Upper lobe of left lung (tissue), 6 donors: ENCODE measurements at places on chromosomes 6 and 20.

DNA sequence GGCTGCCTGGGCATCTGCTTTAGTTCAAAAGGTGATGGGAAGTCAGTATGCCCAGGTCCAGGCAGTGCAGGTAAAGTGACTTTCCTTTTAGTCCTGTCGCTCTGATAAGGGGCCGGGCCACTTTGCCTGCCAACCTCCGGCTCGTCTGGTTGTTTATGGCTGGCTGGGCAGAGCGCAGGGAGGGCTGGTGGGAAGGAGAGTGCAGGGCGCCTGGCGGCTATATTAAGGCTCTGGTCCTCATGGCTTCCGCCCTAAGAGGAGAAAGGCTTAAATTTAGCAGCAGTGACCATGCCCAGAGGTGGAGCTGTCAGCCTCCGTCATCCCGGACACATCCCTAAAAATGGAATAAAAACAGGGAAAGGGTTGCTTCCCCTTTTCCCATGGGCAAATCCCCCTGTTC lies 14.6 kb downstream of the GATA5 start:
- DNase-seq, result no peak

DNA sequence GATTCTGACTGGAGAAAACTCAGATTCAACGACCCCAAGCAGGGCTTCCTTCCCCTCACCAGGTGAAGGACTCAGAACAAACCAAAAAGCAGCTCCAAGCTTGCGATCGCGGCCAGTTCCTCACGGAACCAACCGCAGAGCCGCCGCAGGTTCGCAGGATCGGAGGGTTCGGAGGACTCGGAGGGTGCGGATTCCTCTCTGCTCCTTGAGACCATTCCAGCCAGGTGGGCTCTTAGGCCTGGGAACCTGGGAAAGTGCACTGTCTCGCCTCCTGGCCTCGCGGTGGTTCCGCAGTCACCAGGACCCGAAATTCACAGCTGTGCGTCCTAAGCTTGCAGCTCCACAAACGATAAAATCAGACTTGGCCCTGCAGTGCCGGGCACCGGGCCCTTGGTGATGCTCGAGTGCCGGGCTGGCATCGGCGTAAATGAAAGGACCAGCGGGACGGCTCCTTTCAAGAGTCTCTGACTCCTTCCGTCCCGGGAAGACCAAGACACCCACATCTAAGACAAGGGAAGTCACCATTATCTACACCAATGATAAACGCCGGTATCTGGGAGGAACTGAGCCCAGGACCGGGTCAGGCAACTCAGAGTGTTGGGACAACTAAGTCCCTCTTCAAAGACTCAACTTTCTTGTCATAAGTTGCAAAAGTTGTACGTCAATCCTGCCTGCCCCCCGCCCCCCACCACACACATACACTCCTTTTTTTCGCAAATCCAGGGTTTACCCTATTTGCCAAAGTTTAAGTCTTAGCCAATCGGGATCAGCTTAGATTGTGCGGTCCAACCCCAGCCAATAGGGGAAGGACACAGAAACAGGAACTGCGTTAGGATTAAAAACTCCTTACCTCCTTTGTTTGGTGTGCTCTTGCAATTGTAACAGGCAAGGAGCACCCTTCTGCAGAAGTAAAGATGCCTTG lies 69.8 kb upstream of the PRSS16 start:
- peak; percentile 90 for DNase-seq

- DNase-seq, result peak; percentile 52
Observed at GRCh38 chr20:47318027-47318585, 38.4 kb downstream of the ZMYND8 start.

- no peak for DNase-seq
Observed at GRCh38 chr6:7468382-7469081, 72.9 kb upstream of the DSP start.

- DNase-seq, result no peak
Observed at GRCh38 chr20:50729901-50730764, 1.2 kb upstream of the PARD6B start.

DNA sequence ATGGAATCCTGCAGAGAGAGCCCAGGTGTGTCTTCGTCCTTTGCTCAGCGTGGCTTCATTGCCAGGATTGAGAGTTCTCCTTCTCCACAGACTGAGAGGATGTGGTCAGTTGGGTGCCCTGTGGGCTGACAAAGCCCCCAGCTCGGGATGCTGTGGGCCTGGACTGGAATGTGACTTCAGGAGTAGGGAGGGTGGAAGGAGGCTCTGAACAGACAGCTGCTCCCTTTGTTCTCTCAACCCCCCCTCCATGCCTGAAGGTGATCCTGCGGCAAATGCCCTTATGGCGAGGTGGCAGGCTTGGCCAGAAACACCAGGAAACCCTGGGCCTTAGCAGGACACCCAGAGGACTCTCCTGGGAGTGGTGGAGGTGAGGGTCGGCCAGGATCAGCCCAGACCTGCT lies 1.8 kb upstream of the CST5 start:
- DNase-seq, result no peak

DNA sequence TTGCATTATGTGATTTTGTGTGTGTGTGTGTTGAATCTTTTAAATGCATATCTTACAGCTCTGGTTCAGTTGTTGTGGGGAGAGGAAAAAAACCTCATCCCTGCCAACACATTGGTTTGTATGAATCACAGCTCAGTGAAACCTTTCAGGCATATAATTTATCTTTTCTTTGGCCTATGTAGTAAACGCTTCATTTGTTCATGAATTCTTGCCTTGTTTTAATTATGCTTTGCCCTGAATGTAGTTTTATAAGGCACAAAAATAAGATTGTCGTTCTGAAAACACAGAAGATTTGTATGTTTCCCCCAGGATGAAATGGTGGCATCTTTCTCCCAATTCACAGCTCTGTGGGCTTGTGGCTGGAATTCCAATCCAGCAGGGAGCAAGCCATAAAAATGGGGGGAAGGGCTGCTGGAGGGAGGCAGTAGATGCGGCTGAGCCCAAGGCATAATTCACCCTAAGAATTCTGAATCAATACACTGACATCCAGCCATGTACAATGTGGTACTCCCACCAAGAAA lies 45.1 kb downstream of the BCAS1 start:
- no peak for DNase-seq

DNA sequence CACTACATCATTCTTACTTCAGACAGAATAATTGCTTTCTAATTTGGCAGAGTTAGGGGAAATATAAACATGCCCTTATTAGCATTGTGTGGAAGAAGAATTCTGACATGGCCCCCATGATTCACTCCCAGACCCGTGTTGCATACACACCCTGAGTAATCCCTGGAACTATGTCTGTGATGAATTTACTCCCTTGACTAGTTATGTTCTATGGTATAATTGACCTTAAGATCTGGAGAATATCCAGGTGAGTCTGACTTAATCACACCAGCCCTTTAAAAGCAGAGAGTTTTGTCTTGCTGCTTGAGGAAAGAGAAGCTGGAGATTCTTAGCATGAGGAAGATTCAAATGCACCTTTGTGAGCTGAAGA lies 262.9 kb downstream of the SOX4 start:
- no peak for DNase-seq

GRCh38 chr6:45148711-45149341 lies 179.3 kb upstream of the RUNX2 start:
- no peak for DNase-seq

DNA sequence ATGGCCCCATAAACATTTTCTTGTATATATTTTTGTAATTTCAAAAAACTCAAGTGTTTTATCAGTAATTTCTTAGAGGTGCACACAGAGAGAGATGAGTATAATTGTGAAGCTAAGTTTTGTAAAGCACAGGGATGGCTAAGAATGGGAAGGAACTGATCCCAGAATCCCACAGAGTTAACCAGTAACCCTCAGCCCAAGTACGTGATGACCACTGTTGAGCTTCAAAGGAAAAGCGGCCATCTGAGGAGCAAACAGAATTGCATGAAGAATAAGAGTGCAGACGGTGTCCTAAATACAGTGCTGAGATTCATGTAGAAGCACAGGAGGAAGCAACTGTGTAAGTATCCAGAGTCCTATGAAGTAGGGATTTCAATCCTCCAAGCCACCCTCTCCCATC lies 28.1 kb upstream of the HLA-C start:
- DNase-seq, result no peak

DNA sequence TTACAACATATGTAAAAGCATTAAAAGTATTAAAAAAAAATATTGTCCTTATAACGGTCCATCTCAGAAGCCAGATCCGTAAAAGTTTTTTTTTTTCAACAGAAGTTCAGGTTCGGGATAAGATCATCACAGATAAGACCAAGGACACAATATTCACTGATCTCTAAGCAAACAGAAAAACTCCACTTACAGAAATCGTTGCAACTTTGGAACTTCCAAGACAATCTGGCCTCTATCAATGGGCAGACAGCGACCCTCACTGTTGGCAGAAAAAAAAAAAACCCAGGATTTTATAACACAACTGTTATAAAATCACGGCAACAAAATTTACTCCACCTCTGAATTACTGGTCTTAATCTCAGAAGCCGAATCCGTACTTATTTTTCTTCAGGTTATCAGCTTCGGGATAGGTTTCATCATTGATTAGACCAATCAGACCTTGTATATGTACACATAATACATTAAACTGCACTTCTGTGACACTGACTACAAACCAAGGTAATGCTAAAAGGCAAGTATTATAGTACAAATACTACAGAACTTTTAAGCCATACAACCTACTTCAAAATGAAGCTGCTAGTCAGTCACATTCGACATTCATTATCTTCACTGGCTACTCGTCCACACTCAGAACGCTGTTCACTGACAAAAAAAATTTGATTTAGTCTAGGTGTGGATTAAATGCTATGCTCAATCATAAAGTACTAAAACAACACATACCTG lies 34.7 kb upstream of the SYNCRIP start:
- DNase-seq, result no peak

- DNase-seq, result no peak
Observed at GRCh38 chr20:51624157-51624731, 81.7 kb upstream of the NFATC2 start.

- no peak for DNase-seq
Observed at GRCh38 chr20:47627540-47627939, 125.9 kb downstream of the NCOA3 start.

DNA sequence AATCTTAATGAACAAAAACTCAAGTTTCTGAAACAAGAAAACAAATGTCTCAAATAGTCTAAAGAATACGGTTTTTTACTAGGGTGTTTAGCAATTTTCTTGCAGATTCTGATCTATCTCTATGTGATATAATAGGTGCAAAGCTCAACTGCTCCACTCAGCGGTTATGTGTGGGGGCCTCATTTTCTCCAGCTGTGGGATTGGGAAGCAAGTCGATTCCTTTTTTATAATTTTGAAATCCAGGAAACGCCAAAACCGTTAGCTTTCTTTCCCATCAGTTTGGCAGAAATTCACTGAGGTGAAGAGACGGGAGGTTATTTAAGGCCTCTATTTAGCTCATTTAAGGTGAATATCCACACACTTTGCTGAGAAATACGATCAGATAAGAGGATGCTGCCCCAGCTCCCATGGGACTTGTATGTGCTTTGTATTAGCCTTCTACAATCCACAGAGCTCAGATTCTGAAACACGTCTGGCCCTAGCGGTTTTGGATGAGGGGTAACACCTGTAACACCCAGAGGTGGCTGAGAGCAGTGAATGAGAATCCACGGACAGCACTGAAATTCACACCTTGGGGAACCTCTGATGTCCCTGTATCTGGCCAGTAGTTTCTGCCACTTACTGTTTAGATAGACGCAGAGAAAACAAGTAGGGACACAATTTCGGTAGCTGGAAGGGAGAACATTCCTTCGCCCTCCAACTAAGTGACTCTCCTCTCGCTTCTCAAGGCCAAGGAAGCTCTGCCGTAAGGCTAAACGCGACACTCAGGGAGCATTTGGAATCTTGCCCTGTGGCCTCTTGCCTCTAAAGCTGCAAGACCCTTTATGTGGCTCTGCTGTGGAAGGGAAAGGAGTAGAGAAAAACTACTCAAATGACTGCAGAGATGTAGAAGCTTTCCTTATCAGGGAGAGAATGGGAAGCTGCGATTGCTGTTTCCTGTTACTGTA lies 6.5 kb upstream of the BCAS4 start:
- no peak for DNase-seq

DNA sequence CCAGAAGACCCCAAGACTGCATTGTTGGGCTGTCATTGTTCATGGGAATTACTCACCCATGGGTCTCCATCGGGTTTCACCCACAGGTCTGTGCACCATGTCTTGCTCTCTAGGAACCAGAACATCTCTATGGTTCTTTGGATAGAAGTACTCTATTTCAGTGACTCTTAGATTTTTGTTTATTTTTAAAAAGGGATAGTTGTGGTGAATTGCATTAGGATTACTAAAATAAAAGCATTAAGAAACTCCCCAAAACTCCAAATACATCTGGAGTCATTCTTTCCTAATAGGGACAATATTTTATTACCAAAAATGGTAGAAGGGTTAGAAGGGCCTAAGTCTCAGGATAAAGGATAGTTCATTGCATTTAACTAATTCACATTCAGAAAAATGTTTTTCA lies 166.9 kb upstream of the TNFAIP3 start:
- DNase-seq, result no peak

DNA sequence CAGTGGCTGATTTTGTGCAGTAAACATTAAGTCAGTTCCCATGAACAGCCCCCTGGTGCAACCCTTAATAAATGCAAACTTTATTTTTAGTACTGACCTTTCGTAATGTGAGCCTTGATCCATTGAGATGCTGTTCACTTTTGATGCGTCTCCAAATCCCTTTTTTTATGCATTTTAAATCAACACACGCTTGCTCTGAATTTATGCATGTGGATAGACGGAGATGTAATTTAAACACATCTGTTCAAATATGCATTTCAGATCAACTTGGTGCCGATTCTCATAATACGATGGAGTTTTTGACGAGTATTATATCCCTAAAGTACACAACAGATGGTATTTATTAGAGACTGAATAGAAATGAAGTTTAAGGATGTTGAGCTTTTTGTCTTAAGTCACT lies 505.7 kb downstream of the CDKAL1 start:
- no peak for DNase-seq

- no peak for DNase-seq
Observed at GRCh38 chr6:52161689-52162438, 24.3 kb upstream of the IL17A start.

- no peak for DNase-seq
Observed at GRCh38 chr6:168124158-168124557, 45.1 kb upstream of the FRMD1 start.

- DNase-seq, result no peak
Observed at GRCh38 chr6:67450641-67451040, 1184.4 kb upstream of the ADGRB3 start.

DNA sequence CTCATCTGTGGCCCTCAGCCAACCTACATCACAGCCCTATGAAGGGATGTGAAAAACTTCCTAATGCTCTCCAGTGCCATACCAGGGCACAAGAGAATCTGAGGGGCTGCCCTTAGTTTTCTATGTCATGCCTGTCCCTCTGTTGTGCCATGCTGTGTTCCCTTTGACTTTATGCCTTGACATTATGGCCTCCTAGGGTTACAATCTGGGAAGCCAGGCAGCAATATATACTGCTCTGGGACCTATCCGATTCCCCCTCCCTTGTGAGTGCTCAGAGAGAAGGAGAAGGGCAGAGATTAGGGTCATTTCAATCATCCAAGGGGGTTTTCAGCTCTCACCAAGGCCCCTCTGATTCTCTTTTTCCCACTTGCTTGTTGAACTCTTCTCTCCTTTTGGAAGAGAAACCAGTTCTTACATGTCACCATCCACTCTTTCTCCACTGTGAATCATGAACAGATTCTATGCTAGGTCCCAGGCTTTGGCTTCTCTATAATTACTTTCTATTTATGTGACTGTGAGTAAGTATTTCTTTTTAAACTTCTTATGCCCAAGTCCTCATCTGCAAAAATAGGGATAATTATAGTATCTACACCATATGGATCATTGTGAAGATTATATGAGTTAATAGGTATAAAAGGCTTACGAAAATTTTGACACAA lies 14.2 kb upstream of the FRK start:
- no peak for DNase-seq

- peak; percentile 73 for DNase-seq
Observed at GRCh38 chr20:45308117-45308778, at the start of gene MATN4. TSS of gene MATN4 (minus strand) at chr20:45308299. CDS start at chr20:45305582, 2,717 bp downstream.

GRCh38 chr6:38080360-38080759 lies 260.8 kb downstream of the ZFAND3 start:
- DNase-seq, result no peak
